ENCODE measurements at places on chromosomes 3 and 15.

DNA sequence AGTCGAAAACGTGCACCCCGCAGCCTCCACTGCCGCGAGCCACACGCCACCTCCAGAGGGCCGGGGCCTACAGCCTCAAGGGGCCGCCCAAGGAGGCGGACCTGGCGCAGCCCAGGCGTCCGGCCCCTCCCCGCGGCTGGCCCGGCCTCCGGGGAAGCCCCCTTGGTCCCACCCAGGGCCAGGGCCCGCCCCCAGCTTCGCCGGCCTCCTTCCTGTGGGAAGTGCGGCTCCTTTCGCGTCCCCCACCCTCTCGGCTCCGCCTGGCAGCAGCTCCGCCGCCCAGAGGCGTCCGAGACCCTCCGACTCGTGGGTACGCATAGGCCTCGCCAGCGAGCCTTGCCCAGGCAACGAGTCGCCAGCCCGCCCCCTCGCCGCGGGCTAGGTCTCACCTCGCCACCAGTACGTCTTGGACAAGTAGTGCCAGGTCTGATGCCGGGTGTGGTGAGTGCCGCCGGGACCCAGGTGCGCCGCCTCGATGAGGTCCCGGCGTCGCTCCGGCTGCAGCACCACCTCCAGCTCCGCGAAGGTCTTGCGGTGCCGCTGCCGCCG is 642 bp downstream of the ZBTB11 start:
- peak; percentile 84 for DNase-seq

- DNase-seq: peak; percentile 87
Measured at GRCh38 chr15:60673918-60674558, 195.1 kb upstream of the ICE2 start.

- no peak for DNase-seq
Measured at GRCh38 chr15:90412356-90413194, 24.5 kb downstream of the IQGAP1 start.

DNA sequence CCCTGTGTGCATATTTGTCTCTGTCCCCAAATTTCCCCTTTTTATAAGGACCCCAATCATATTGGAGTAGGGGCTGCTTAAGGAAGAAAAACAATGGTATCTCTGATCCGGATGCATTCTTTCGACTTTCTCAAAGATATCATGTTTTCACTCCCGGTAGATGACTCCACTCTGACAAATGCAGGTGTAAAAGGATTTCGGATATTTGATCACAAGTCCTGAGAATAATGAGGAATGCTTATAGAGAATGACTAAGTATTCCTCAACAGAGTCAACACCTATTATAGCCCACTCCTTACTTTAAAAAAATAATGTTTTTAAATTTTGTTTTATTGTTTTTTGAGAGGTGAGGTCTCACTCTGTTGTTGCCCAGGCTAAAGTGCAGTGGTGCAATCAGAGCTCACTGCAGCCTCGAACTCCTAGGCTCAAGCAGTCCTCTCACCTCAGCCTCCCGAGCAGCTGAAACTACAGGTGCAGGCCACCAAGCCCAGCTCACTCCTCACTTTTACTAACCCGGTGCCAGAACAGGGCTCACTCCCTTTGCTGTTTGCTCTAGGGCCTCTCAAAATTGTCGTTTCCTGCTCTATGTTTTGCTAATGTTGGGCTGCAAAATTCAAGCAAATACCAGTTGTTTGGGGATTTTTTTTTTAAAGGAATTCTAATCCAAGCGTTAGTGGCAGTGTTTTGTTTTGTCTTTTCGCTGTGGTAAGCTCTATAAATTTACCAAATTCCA is 24.6 kb downstream of the COL8A1 start:
- DNase-seq: no peak

DNA sequence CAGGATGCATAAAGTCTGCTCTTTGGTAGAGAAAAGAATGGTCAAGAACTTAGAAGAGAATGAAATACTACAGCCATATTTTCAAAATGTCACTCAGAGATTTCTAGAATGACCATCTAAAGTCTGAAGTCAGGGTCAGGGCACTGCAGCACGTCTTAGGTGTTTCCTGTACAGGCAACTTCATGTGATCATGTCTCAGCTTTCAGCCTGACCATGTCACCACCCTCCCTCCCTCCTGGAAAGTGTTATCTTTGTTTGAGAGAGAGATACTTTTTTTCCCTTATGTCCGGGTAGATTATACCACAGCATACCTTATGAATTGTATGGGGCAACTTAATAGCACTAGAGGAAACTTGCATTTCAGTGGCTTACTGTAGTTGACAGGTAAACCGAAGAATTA is 558.0 kb upstream of the TGFBR2 start:
- no peak for DNase-seq

DNA sequence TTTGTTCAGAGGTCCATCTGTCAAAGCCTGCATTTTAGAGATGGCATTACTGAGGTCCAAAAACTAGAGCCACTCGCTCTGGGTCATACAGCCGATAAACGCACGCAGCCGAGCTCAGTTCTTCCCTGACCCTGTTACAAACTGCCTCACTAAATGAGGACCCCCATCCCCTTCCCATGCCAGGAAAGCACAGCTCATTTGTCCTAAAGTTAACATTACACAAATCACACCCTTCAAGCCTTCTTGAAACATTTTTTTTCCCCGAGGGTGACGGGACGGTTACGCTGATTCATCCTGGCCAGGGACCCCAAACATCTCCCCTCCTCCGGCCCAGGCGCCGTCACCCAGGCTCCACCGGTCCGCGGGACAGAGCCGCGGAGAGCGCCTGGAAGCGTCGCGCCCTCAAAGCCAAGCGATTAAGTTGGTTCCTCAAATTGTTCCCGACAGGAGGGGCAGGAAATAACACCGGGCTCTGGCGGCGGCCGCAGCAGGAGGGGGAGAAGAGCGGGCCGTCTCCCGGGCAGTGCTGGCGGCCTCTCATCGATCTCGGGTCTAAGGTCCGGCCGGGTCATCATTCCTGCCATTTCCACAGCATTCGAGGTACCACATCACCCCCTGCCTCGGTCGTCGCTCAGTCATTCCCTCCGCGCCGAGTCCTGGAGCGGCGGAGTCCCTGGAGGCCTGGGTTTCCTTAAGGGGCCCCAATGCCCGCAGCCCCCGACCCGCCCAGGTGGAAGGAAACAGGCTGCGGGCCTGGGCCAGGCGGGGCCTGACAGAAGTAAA is 619 bp upstream of the CMTM8 start:
- DNase-seq: no peak

DNA sequence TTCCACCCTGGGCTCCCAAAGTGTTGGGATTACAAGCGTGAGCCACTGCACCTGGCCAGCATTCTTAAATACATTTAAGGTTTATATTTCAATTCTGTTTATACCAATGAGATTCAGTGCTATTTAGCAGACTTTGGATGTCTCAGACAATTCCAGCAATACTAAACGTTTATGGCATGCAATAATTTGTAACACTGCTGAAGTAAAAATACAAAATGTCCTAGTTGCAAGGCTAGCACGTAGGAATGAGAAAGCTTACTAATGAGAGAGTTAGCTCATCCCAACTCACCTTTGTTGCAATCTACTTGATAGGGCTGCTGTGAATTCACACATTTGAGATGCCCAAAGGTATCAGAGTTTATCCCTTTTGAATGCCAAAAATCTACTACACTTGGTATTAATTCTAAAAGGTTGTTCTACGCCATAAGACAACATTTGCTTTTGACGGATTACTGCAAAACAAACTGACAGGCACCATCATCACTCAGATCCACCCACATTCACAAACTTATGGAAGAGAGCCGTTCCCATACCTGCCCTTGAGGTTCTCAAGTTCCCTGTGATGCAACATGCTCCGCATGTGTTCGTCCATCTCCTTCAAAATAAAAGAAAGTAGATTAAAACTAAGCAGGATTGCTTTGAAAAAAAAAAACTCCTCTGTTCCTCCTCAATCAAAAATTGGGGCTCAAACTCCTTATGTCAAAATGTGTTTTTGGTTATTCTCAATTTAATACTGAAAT is 25.3 kb downstream of the ZNF106 start:
- DNase-seq: no peak

GRCh38 chr3:126049289-126050049 is 34.5 kb downstream of the SLC41A3 start:
- DNase-seq: no peak

- DNase-seq: no peak
Measured at GRCh38 chr3:184676927-184677326, 34.9 kb downstream of the MAGEF1 start.

GRCh38 chr3:53161450-53161819 is 426 bp downstream of the PRKCD start:
- no peak for DNase-seq

Measured in RCC 7860 (cell line).